ENCODE measurements at places on chromosomes 13 and 19.
A peak's percentile ranks its signal among the peaks of the same experiment; 100 is the strongest.

DNA sequence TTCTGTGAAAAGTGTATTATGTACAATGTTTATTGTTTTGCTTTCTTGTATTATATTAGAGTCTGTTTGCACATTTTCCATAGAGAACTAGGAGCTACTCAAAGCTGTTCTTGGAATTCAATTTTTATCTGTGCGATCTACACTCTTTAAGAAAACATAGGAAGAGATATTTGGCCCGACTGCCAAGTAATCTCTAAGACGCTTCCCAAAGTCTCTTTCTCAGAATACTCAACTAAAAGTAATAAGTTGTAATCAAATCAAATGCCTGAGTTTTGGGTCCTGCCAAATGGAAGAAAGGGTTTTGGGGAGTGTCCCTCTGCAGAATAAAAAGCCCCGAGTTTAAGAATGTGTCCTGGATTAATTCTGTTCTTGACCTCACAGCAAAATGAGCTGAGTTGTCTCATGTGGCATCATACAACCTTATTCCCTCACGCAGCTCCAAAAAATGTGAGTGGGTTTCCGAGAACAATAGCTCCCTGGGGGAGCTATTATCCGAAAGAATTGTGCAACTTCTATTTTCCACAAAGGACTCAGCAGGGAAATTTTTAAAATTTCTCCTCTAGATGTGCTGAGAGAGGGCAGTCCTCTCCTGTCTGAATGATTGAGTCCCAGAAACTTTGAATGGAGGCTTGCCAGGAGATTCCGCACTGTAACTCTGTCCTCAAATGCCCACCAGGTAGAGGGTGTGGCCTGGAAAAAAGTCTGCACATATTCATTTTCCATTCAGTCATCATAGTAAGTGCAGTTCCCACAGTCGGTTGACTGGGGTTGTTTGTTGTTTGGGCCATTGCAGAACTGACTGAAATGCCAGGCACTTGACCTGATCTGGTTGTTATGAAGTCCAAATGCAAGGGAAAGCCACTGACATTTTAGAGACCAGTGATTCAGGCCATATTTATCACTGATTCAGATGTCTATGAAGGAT lies 280.0 kb upstream of the SOX21 start:
- no peak for DNase-seq

DNA sequence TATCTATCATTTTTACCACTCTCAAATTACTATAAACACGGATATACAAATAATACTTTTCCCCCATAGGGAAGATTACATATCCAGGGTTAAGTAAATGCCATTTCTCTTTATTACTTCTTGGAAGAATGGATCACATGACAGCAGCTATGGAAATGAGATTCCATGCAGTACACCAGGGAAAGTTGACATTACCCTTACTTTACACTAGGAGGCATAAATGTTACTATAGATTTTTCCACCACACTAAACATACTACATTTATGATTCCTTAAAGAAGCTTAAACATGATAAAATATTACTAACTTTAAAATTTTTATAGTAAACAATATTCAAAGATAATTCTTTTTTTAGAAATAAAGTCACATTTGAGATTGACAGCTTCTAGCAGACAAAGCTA lies 611.4 kb downstream of the PCDH9 start:
- DNase-seq: no peak

GRCh38 chr19:49911381-49912145 lies 14.9 kb upstream of the IL4I1 start:
- DNase-seq: no peak

DNA sequence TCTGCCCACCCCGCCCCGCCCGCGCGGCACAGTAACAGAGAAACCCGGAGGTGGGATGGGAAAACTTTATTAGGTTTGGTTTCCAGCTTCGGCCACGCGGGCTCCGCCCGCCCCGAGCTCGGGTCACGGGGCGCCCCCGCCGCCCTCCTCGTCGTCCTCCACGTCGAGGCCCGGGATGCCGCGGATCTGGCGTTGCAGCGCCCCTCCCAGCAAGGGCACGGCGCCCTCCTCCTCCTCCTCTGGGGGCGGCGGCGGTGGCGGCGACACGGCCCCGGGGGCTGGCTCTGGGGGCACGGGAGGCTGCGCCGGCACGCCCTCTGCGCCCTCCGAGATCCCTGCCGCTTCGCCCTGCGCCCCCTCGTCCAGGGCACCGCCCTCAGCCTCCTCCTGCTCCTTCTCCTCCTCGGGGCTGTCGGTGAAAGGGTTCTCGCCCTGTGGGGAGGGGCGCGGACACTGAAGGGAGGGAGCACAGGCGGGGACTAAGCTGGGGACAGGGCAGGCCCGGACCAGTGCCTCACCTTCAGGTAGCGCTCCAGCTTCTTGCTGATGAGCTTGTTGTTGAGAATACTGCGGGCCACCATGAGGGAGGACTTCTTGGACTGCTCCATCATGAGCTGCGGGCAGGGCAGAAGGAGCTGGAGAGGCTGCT lies 536 bp upstream of the AKAP8 start:
- no peak for DNase-seq

DNA sequence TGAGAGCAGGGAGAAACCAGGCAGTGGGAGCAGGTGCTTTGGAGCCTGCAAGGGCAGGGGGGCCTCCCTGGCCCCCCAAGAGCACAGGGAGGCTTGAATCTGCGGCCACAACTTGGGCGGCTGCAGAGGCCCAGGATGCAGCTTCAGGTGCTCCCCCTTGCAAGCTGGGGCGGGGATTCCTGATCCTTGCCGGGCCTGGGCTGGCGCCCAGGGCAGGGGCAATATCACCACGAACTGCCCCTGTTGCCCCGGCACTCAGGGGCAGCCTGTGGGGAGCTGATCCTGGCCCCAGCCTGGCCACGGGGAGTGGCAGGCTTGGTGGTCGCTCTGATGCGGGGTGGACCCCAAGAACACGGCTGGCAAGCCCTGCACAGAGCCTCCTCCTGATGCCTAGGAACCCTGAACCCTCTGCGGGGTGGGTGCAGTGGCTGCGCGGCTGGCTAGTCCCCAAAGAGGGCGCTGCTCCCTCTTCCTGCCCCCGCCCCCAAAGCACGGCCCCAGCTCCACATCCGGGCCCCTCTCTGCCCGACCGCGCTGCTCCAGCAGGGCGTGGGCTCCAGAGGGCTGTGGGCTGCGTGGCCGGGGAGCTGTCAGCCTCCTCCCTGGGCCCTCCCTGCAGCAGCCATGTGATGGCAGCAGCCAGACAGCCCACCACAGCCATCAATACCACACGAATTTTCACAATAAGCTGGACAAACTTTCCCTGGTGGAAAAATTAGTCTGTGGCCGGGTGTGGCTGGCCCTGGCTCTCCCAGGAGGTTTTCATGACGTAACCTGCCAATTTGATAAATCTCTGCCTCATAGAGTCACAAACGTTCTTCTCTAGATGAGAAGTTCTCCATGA lies 21.0 kb downstream of the TNFSF9 start:
- peak; percentile 32 for DNase-seq

GRCh38 chr19:1252821-1253513 lies 4.6 kb downstream of the MIDN start:
- peak; percentile 60 for DNase-seq

DNA sequence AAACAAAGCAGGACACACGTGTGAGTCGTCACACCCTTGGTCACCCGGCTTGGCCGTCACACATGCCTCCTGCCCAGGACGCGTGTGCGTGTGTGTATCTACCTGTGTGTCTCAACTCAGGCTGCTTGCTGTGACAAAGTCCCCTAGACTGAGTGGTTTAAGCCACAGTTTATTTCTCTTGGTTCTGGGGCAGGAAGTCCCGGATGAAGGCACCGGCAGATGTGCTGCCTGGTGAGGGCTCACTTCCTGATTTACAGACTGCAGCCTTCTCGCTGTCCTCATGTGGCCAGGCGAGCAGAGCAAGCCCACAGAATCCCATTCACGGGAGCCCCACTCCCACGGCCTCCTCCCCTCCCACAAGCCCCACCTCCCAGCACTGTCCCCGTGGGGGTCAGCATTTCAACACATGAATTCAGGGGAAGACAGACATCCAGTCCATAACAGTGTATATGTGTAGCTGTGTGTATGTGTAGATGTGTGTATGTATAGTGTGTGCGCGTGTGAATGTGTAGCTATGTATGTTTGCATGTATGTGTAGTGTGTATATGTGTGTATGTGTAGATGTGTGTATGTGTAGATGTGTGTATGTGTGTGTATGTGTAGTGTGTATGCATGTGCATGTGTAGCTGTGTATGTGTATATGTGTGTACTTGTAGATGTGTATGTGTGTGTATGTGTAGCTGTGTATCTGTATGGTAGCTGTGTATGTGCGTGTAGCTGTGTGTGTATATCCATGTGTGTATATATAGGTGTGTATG lies 51.5 kb downstream of the MCF2L start:
- DNase-seq: no peak

- no peak for DNase-seq
Observed at GRCh38 chr13:52760077-52760476, 20.5 kb upstream of the CNMD start.

- DNase-seq: no peak
Observed at GRCh38 chr19:47765523-47766358, 12.8 kb upstream of the SELENOW start.

GRCh38 chr19:17311455-17312188 lies 2.3 kb downstream of the DDA1 start:
- DNase-seq: no peak

- no peak for DNase-seq
Observed at GRCh38 chr19:50720921-50721381, 1.3 kb upstream of the SHANK1 start.

DNA sequence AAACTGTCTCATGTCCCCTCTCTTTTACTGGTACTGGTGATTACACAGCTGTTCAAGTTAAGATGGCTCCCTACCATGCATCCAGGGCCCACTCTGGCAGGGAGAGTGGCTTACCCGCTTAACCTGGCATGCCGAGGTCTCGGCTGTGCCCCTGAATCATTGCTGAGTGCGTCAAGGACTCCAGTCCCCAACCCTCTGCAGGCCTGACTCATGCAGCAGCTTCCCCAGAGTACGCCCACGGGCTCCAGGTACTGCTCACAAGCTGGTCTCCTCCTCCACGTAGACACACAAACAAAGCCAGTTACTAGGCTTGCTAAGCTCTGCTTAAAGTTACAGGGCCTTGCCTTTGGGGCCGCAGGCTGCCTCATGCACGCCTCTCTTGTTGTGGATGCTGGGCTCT lies 447.4 kb downstream of the COG6 start:
- peak; percentile 69 for DNase-seq

- DNase-seq: no peak
Observed at GRCh38 chr19:45166723-45167252, 6.0 kb upstream of the NKPD1 start.

- no peak for DNase-seq
Observed at GRCh38 chr13:44300895-44301638, 72.6 kb upstream of the SERP2 start.

DNA sequence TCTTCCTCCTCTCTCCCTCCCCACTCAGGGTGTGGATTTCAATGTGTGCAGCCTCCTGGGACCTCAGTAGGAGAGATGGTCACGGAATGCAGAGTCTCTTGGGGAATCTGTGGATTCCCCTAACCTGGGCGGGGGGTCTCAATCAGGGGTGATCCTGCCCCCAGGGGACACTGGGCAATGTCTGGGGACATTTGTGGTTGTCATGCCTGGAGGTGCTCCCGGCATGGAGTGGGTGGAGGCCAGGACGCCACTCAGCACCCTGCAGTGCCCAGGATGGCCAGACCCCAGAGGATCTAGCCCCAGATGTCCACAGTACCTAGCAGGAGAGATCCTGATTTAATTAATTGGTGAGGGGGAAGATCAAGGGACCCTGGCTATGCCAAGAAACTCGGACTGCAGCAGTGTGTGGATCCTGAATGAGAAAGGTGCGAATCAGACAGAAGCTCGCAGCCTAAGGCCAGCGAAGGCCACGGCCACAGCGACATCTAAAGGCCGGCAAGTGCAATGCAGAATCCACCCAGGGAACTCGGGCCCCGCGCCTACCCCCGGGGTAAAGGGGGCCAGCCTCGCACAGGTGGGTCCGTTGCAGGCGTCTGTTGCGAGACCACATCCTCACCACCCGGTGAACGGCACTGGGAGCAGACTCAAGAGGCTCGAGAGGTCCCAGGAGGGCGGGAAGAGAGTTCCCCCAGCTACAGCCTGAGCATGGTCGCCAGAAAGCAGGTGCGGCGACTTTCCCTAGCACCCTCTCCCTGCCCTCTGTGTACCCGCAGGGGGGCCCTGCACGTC lies 88.8 kb downstream of the GNG7 start:
- peak; percentile 42 for DNase-seq

DNA sequence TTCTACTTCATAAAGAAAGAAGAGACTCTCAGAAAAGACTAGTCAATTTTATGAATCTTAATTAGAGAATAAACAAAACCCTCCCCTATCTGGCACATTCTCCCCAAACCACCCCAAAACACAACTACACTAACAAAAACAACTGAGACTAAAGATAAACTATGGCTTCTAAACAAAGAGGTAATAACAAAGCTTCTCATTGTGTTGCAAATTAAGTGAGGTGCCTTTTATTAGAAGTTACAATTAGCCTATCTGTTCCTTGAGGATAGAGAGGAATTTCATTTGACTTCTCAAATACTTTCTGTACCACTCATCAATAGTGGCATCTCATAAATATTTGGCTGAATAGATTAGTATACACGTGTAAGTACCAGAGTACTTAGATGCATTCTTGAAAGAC lies 1196.2 kb downstream of the PCDH9 start:
- no peak for DNase-seq

DNA sequence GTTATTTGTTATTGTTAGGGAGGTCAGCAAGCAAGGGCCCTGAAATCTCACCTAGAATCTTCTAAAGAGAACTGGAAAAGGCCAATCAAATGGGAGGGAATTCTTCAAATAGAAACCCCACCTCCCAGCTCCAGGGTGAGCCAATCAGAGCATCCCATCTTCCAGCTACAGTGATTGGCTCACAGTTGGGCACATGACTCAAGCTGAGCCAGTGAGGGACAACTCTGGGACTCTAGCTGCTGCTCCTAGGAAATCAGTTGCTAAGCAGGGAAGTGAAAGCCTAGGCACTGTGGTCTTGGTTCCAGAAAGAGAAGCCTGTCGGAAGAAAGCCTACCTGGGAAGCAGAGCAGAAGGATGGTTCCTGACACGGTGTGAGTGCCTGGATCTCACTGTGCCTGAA lies 13.4 kb downstream of the TM6SF2 start:
- DNase-seq: no peak

GRCh38 chr19:17848595-17849292 lies 962 bp upstream of the JAK3 start:
- DNase-seq: no peak

GRCh38 chr13:114173745-114174144 lies 5.3 kb upstream of the CFAP97D2 start:
- DNase-seq: no peak

Measured in activated CD4-positive, alpha-beta T cell treated with anti-CD3 and anti-CD28 coated beads for 1 hour (primary cell).